AG09319 (cell line): ENCODE measurements at places on chromosomes 3 and 15.

DNA sequence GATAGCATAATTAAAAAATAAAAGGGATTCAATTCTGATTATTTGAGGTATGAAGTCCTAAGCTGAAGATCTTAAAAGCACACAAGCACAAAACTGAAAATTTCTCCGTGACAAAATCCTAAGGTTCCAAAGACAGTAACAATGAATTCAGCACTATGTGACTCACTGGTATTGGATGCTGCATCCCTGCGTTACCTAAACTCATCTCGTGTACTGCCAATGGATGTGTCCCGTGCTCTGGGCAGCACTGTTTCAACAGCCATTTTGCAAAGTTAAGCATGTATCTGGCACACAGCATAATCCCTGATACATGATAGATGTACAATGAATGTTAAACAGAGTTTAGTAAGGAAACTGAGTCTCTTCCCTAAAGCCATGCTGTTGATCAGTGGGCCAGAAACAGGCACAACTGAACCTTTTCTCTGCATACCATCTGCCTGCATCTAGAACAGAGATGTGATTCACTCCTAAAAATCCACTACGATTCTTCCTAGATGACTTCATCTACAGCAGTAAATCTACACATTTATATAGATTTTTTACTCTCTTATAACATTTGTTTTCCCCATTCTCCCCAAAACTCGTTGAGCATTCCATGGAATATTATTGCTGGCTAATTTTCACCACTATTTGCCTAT lies 14.3 kb downstream of the SUCLG2 start:
- DNase-seq = no peak

DNA sequence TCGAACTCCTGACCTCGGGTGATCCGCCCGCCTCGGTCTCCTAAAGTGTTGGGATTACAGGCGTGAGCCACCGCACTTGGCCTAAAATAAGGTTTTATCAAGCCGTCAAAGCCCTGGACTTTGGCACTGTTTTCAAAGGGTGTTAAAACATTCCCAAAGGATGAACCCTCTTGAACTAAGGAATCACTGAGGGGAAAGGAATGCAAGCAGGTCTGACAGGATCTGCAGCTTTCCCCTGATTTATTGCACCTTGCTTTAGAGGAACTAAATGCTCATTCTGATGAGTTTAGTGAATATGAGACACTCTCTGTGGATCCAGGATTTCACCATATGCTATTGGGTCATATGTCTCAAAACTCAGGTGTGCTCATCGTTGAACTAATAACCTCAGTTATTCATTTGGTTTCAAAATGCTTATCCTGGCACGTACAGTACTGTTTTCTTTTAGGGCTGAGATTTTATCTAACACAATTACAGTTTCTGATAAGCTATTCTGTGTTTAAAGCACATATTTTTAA lies 63.0 kb upstream of the TSC22D2 start:
- DNase-seq = no peak

DNA sequence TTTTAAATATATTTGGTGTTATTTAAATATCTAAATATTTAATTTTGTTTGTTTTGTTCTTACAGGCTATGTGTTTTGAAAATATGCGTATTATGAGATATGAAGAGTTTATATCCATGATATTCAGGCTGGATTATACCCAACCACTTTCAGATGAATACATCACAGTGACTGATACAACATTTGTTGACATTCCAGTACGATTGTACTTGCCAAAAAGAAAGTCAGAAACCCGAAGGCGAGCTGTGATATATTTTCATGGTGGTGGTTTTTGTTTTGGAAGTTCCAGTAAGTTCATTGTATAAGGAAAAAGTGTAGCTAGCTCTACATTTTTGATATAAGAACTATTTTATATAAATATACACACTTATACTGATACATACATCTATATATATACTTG lies 6.9 kb downstream of the AADACL2 start:
- DNase-seq = no peak

GRCh38 chr15:72593838-72594237 lies 60.7 kb upstream of the GOLGA6B start:
- no peak for DNase-seq

DNA sequence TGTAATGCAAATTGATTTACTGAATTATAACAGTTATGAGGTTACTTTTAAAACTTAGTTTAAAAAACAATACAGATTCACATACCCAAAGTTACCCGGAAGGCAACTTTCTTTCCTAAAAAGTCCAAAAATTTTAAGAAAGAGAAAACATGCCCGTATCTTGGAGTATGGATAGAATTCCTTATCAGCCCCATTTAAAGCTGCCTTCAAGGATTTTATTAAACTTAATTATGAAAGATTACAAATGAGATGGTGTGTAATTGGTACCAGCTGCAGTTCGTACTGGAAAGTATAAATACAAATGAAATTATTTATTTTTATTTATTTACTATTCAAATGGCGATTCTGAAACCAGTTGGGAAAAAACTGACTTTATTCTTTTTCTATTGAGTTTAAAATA lies 39.4 kb downstream of the SATB1 start:
- DNase-seq = no peak
